Muscle of back (tissue), 13 donors: ENCODE measurements at places on chromosomes 13 and 19. TPM values are rescaled to one million over a fixed set of nuclear protein-coding genes. Genes with fewer than 3 reads are reported as not detected.
A peak's percentile ranks its signal among the peaks of the same experiment; 100 is the strongest.

The ZIM2 gene
- polyA plus RNA-seq, result 1.1 TPM

The MAST1 gene
- polyA plus RNA-seq, result 0.66 TPM

The PCP2 gene
- polyA plus RNA-seq, result not detected

The ACER1 gene
- polyA plus RNA-seq, result not detected

- no peak for DNase-seq
These were observed 30.5 kb downstream of the ZSWIM4 start for GRCh38 chr19:13825489-13826441.

GRCh38 chr13:31835932-31836331 is 96.6 kb downstream of the RXFP2 start:
- no peak for DNase-seq

DNA sequence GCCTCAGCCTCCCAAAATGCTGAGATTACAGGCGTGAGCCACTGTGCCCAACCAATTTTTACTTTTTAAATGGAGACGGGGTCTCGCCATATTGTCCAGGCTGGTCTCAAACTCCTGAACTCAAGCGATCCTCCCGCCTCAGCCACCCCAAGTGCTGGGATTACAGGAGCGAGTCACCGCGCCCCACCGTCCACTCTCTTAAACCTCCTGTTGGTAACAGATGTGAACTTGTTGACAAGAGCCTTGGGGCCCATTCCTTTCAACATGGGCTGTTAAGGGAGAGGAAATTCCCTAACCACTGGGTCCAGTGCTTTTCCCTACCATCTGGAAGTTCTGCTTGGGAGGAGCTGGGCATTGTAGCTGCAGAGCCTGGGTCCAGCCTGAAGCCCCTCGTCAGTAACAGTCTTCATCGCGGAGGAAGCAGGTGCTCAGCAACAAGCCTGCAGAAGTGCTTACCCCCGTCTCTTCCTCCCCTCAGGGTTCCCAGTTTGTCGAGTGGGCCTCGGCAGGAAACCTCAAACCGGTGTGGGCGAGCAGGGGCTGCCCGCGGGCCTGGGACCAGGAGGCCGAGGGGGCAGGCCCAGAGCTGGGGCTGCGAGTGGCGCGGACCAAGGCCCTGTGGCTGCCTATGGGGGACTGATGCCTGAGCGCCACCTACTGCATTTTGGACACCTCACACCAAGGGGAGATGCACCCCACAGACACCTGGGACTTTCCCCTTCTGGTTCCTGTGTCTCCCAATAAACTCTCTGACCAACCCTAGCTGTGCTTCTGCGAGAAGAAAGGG is 4.0 kb upstream of the FLT3LG start:
- DNase-seq, result no peak

- DNase-seq, result peak; percentile 84
These were observed 546 bp downstream of the TBC1D4 start for GRCh38 chr13:75481176-75482069.

DNA sequence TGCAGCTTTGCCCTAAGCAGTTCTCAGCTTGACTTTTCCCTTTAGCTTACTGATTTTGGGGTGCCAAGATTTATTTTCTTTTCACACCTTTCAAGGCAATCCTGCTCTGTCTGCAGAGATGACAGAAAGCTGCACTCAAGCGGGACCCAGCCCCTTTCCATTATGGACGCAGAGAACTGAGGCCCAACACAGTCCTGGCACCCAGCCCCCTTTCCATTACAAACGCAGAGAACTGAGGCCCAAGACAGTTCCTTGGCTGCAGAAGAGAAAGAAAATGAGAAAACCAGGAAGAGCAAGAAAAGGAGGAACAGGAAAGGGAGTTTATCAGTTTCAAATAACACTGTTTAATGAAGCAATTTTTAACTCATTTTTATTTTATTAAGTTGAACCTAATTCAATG is 36.8 kb upstream of the ATP11A start:
- DNase-seq, result peak; percentile 82

DNA sequence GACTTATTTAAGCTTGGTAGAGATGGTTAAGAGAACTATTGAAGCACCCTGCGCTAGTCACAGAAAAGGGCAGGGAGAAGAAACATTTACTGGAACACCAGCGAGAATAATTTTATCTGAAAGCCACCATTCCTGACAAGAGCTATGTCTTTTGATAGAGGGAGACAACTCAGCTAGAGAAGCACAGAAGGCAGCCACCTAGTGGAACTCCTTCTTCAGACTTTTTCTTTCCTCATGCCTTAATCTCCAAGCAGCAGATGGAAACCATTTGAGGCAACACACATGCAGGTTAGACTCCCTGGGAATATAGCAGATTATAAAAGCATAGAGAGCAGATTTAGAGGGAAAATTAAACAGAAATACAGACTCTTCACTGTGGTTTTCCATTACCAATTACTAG is 813.4 kb downstream of the SLITRK6 start:
- no peak for DNase-seq

DNA sequence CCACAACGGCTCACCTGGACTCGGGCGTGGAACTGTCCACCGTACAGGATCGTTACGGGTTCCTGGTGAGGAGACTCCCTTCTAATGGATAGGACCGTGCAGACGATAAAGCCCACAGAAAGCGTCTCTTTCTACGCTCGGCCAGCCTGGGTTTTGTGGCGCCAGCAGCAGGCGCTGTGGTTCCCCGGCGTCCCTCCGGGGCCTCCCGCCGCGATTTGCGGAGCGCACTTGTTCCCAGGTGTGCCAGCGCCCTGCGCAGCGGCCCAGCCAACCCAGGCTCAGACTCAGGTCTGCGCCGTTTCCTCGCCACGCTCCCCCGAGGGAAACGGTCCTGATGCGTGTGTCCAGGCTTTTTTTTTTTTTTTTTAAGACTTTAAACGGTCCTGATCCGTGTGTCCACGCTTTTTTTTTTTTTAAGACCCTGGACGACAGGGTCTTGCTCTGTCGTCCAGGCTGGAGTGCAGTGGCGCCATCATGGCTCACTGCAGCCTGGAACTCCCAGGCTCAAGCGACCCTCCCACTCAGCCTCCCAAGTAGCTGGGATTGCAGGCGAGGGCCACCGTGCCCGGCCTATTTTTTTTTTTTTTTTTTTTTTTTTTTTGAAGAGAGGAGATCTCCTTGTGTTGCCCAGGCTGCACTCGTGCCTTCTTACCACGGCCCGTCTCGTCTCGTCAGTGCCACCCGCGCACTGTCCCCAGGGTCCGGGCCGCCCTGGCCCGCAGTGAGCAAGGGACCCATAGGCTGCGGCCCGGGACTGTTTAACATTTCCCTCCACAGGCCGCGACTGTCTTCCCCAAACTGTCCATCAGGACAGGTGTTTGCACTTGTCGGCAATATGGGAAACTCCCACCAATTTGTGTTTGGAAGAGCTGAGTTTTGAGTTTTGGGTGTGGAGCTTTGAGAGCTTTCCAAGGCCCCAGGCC is 23.8 kb downstream of the GJA3 start:
- DNase-seq, result no peak
